ENCODE measurements at places on chromosomes 5 and 9.

DNA sequence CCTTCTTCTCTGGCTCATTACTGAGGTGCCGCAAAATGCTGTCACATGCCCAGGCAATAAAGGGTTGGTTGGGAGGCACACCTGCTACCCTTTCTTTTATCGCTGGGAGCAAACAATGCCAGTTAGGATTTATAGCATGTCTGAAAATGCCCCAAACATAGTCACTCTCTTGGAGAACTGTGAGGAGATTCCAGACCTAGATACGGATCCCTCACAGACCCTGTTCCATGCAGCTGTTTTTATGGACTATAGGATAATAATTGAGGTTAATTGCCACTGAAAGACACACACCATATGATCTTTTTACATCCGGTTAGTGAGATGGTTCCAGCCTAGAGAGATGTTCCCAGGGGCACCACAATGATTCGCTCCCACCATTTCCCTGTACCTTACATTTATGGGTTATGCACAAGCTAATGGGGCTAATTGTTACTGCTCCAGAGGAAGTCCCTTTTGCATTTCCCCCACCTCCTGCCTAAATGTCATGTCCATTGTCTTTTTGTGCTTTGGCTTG is 318.1 kb downstream of the PIK3R1 start:
- no peak for DNase-seq

DNA sequence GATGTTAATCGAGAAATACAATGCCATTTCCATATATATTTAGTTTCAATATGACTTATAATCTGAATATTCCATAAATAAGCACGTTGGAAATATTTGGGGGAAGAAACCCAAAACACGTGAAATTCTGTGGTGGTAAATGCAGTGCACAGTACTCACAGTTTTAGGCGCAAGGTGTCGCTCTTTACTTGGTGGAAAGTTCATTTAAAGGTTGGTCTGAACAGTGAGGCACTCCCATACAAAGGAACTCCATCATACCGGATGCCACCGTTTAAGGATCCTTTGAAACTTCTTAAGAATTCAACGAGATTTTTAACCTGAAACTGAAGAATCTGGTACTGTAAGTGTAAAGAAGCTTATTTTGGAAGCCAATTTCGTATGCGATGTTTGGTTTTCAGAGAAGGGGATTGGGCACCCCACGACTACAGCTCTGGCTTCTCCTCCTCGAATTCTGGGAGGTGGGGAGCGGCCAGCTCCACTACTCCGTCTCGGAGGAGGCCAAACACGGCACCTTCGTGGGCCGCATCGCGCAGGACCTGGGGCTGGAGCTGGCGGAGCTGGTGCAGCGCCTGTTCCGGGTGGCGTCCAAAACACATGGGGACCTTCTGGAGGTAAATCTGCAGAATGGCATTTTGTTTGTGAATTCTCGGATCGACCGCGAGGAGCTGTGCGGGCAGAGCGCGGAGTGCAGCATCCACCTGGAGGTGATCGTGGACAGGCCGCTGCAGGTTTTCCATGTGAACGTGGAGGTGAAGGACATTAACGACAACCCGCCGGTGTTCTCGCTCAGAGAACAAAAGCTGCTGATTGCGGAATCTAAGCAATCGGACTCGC is at the start of gene PCDHA11:
Gene PCDHA11 (plus strand): TSS at position 237 of the 834 bp plus-strand sequence. CDS start 147 bp downstream, at position 384.
- DNase-seq = peak; percentile 67

DNA sequence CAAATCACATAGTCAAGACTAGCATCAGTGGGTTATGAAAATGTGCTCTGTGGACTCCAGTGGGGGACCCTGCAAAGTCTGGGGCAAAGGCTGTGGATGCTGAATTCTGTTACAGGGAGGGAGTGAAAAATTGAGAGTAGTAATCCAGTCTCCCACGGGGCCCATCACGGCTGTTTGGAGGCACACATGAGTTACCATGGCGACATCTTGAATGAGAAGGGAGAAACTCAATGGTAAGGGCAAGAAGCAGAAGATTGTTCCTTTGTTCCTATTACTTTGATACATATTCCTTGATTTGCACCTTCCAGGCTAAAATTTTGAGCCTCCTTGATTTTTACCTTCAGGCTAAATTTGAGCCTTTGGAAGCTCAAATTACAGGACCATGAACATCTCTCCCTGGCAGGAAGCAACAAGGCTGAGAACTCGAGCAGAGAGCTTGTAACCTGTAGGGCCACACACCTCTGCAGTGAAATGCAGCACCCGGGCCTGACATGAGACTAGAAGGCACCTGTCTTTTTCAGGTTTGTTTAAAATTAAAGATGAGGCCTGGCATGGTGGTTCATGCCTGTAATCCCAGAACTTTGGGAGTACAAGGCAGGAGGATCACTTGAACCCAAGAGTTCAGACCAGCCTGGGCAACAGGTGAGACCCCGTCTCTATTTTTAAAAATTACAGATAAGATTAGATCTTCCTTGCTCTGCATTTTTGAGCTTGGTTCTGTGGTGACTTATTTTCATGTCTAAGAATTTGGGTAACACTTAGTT is 31.0 kb upstream of the ZFR start:
- no peak for DNase-seq

DNA sequence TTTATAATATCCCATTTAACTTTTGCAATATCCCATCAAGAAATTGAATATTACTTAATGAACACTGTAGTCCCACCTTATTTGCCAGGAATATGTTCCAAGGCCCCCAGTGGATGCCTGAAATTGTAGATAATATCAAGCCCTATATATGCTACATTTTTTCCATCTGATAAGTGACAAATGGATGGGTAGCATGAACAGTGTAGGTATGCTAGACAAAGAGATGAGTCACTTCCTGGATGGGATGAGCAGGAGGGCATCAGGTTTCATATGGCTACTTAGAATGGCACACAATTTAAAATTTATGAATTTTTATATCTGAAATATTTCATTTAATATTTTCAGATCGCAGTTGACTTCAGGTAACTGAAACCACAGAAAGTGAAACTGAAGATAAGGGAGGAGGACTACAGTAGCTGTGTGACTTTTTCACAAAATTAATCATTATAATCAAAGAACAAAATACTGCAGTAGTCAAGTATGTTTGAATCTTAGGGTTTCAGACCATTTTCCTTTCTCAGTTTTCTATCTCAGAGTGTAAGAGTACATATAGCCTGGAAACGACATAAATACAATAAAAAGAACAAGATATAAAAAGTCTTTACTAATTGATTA is 636.4 kb upstream of the ARRDC3 start:
- no peak for DNase-seq

GRCh38 chr9:71179183-71179582 is 57.8 kb upstream of the TRPM3 start:
- DNase-seq = no peak

DNA sequence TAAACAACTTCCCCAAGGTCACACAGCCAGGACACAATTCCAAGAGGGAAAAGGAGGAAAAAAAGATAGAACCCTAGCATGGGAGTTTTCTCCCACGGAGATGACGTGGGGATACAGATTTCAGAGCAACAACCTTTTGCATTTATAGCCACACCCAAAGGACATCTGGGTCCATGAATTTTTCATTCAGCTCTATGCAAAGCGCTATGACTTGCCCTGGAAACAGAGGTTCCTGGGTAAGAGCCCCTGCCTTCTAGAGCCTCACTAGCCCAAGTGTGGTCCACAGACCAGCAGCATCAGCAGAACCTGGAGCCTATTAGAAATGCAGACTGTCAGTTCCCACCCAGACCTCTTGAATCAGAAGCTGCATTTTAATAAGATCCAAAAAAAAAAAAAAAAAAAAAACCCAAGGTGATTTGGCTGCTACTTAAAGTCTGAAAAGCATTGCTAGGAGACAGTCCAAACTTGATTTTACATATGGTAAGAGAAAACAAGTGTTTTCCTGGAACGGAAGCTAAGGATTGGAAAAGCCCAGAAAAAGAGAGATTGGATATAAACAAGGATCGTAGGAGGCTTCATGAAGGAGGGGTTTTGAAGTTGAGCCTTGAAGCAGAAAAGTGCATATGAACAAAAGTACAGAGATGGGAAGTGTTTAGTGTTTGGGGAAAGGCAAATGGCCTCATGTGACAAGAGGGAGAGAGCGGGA is 17.6 kb upstream of the ADAM19 start:
- DNase-seq = no peak

GRCh38 chr9:79660615-79661014 is 88.8 kb downstream of the TLE4 start:
- DNase-seq = no peak

All from islet precursor cell (in vitro differentiated cells).